ENCODE measurements at places on chromosomes 2 and 18. TPM values are rescaled to one million over a fixed set of nuclear protein-coding genes. Genes with fewer than 3 reads are reported as not detected.

GRCh38 chr2:171139860-171140259 is 20.8 kb downstream of the TLK1 start:
- DNase-seq: no peak
- no peaks in the 10 kb centered on the region for H3K27me3 ChIP-seq
- H3K4me3 ChIP-seq: no peak overlapping the region
- H3K36me3 ChIP-seq: no peaks in the 10 kb centered on the region
- peaks cover 2% of the 10 kb centered on the region for H3K4me1 ChIP-seq

DNA sequence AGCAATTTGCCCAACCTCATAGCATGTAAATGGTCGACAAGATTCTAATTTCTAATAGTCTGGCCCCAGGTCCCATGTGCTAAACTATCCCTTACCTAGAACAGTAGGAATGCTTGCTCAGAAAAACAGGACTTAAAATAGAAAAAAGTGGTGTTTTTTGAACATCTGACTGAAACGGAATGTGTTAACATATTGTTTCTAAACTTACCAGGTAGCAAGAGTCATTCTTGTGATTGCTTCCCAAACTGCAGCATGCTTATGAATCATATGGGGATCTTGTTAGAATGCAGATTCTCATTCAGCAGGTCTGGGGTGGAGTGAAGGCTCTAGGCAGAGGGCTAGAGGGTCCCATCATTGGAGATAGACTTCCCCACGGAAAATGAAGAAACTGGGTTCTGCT is 5.8 kb upstream of the SLC20A1 start:
- H3K27ac ChIP-seq: peak overlapping the region; percentile 92
- H3K4me3 ChIP-seq: no peak overlapping the region
- no peak for DNase-seq
- H3K27me3 ChIP-seq: no peaks in the 10 kb centered on the region

GRCh38 chr2:237533668-237534161 is 32.7 kb upstream of the PRLH start:
- no peak overlapping the region for H3K27ac ChIP-seq
- H3K36me3 ChIP-seq: no peaks in the 10 kb centered on the region
- no peak for DNase-seq
- H3K27me3 ChIP-seq: no peaks in the 10 kb centered on the region
- H3K4me1 ChIP-seq: no peaks in the 10 kb centered on the region
- no peak overlapping the region for H3K4me3 ChIP-seq

DNA sequence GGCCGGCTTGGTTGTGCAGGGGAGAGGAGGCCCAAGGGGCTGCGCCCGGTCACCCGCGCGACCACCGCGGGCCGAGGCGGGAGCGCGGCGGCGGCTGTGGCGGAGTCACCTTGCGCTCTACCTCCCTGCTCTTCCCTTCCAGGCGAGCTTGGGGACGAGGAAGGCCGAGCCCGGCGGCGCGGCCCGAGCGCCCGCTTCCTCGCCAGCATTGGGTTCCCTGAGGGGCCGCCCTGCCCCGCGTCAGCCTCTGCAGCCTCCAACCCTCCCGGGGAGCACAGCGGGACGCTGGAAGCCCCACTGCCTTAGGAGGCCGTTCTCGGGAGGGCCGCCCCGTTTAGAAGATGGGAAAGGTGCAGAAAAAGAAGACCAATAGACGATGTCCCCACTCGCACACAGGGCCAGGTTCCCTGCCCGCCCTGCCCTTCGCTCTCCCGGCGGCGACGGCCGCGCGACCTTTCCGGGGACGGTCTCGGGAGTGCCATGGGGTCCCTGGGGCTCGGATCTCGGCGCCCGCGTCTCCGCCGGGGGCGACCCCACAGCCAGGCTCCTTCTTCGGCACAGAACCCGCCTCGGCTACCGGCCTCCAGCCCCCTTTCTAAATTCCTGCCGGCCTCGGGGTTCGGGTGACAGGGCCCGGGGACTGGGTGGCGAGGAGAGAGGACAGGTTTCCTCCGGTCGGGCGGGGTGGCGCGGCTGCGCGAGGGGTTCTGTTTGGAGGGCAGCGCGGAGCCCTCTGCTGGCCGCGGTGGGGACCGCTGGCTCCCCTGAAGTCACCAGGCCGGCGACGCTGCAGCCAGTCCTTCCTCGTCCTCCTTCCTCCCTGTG is 85.5 kb downstream of the HS6ST1 start:
- peak overlapping the region; percentile 40 for H3K4me3 ChIP-seq
- no peaks in the 10 kb centered on the region for H3K27me3 ChIP-seq
- peaks cover 15% of the 10 kb centered on the region for H3K4me1 ChIP-seq
- no peaks in the 10 kb centered on the region for H3K36me3 ChIP-seq
- H3K27ac ChIP-seq: no peak overlapping the region
- DNase-seq: peak; percentile 66

The SPDYA gene
- polyA plus RNA-seq: not detected

GRCh38 chr2:46873604-46874068 is 42.0 kb downstream of the MCFD2 start:
- DNase-seq: peak; percentile 98
- no peak overlapping the region for H3K4me3 ChIP-seq
- H3K4me1 ChIP-seq: peaks cover 47% of the 10 kb centered on the region
- H3K27me3 ChIP-seq: no peaks in the 10 kb centered on the region
- no peaks in the 10 kb centered on the region for H3K36me3 ChIP-seq

DNA sequence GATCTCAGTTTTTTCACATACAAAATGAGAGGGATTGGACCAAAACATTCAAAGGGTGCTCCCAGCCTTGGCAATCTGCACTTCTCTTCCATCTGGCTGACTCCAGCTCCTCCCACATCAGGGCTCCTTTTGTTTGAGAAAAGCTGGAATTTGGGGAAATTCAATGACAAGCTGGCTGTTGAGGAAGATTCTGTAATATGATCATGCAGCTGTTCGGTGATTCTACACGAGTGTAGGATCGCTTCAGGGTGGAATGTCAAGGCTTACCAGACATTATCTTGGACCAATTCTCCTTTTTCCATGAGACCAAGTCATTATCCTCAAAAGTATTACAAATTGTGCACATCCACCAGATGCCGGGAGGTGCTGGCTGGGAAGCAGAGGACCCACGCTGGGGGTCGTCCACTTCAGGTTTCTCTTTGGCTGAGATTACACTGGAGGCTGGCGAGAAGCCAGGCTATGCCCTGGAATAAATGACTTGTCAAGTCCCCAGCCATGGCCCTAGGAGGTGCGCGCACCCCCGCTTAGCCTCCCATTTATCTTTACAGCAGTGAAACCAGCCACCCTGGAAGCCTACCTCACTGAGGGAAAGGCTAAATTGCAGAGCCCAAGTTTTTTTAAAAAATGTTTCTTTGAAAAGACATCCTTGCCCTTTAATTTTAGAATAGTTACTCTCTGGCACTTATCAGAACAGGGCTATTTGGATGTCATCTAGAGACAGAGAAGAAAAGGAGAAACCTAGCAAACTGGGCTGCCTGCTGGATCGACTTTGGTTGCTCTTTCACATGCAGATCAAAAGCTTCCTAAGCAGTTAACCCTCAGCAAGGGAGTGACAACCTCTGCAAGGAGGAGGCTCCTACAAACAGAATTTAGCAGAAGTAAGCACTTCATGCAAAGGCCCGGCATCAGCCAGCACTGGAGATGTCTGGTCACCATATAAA is 42.5 kb upstream of the LCLAT1 start:
- H3K27me3 ChIP-seq: no peaks in the 10 kb centered on the region
- no peaks in the 10 kb centered on the region for H3K36me3 ChIP-seq
- H3K27ac ChIP-seq: peak overlapping the region; percentile 55
- H3K4me1 ChIP-seq: peaks cover 29% of the 10 kb centered on the region
- DNase-seq: peak; percentile 82

All from IMR-90 (cell line).